ENCODE measurements at places on chromosomes 12 and 14.

- DNase-seq, result no peak
Measured at GRCh38 chr12:82438356-82438755, 80.0 kb downstream of the METTL25 start.

DNA sequence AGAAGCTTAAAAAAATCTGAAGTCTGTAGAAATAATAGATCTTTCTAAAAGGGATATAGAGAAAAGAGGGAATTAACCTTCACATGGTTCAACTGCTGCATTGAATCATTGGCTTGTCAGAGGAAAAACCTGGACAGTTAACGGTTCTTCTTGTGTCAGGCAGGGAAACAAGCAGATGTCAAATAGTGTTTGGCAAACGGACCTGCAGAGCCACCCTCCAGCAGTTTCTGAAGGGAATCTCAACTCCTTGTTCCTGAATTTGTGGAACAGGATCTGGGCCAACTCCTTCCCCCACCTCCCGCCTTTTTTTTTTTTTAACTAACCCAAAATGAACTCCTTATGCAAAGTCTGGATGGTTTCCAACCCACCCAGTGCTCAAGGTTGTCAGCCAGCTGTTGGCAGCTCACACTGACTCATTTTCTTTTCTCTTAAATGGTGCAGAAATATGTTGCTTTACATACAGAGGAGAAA lies 187.3 kb downstream of the CAND1 start:
- no peak for DNase-seq

- no peak for DNase-seq
Measured at GRCh38 chr12:47111392-47111778, 31.6 kb upstream of the AMIGO2 start.

GRCh38 chr14:94476023-94476422 lies at the start of gene SERPINA9:
SERPINA9 (minus strand) TSS chr14:94476197; CDS start chr14:94469840, 6,357 bp downstream.
- no peak for DNase-seq

DNA sequence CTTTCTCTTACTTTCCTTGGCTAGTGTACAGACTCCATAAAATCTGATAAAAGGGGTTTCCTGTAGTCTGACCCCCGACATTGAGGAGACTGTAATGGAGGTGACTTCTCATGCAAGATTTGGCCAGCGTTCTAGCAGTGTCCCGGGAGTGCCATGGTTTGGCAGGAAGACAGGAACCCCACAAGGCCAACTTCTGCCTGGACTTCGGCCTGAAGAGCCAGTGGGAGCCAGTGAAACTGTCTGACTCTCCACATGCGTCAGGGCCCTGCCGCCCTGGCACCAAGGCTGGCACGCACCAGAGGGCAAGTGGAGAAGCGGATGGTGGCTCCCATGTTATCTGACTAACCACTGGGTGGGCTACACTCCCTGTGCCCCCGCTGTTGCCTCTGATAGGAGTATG lies 70.5 kb downstream of the TMEM260 start:
- no peak for DNase-seq

- no peak for DNase-seq
Measured at GRCh38 chr12:25970082-25970481, 11.6 kb downstream of the RASSF8 start.

- peak; percentile 40 for DNase-seq
Measured at GRCh38 chr14:93712079-93712837, 76.0 kb downstream of the PRIMA1 start.

DNA sequence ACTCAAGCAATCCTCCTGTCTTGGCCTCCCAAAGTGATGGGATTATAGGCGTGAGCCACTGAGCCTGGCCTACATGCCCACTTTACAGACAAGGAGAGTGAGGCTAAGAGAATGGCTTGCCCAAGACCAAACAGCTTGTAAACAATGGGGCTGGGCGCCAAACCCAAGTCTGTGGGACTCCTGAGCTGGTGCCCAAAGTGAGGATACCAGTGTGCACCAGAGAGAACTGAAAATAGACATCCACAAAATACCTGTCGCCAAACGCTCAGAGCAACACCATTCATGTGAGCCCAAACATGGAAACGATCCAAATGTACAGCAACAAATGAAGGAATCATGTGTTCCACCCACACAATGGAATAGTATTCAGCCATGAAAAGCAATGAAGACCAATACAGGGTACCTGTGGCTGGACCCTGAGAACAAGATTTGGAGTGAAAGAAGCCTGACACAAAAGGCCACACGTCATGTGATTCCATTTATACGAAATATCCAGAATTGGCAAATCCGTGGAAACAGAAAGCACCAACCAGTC lies 38.2 kb downstream of the CCNK start:
- DNase-seq, result no peak

GRCh38 chr12:67910360-67911274 lies 78.6 kb upstream of the IFNG-AS1 start:
- no peak for DNase-seq

GRCh38 chr12:47249082-47249481 lies 169.3 kb upstream of the AMIGO2 start:
- no peak for DNase-seq

GRCh38 chr14:50667684-50667995 lies 466 bp downstream of the SAV1 start:
- no peak for DNase-seq

- DNase-seq, result no peak
Measured at GRCh38 chr12:48005001-48005749, 899 bp upstream of the COL2A1 start.

GRCh38 chr12:48092611-48093010 lies 13.3 kb downstream of the SENP1 start:
- no peak for DNase-seq

DNA sequence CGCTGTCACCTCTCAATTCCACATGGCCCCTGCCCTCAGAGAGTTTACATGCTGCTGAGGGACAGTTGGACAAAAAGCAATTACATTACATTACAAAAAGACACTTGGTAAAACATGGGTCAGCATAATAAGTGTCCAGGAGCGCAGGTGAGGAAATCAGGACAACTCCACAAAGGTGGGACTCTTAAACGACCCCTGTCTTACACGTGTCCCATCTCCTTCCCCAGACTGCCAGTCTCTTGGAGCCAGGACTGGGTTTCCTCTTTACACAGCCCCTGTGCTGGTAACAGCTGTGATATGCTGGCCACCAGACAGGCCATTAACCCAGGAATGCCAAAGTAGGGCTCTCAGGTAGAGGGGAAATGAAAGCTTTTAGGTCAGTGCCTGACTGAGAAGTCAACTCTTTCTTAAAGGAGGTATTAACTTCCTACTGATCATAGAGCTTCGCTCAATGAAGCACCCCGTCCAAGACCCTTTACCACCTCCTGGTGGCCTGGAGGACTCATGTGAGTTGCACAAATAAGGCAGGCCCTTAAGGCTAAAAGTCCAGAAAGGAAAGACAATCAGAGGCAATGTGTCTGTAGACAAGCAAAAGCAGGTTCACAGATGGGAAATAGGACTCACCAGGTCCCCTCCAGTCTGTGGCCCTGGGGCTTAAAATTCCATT lies 55.5 kb downstream of the ANO2 start:
- DNase-seq, result no peak

DNA sequence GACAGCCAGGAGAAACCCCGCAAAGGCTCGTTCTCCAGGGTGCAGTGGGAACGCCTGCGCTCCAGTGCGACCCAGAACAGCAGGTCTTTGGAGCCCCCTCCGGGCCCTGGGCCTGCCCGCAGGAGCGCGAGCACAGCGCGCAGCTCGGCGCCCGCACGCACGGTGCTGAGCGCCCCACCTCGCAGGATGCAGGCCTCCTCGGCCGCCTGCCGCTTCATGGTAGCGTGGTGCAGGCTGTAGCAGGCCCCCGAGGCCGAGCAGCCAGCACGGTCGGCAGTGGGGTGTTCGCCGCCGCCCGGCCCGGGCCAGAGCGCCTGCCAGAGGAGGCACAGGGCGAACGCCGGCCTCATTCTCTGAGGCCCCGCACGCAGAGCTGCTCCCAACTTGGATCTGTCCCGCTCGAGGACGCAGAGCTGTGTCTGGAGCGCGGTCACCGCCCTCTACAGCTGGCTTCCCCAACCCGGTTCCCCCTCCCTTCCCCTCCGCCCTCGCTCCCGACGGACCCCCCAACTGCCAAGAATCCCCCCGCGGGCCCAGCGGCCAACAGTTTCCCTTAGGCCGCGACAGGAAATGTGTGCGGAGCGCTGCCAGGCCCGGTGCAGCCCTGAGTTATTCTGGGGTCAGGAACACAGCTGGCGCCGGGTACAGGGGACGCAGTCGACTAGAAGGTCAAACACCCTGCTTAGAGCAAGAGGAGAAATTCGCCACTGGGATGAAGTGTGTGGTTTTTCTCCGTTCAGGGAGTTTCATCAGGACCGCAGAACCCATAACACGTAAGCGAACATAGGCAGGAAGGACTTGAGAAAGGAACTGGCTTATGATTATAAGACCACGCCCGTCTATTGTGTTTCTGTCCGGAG lies at the start of gene CLEC14A:
Gene CLEC14A, minus strand, starts transcription at position 421 of the 860 bp plus-strand sequence. Its CDS starts 71 bp downstream, at position 350.
- DNase-seq, result peak; percentile 77

- peak; percentile 21 for DNase-seq
Measured at GRCh38 chr12:21773263-21773741, 1.2 kb downstream of the KCNJ8 start.

- no peak for DNase-seq
Measured at GRCh38 chr14:77565289-77565993, 51.0 kb downstream of the SPTLC2 start.

- DNase-seq, result peak; percentile 77
Measured at GRCh38 chr14:55580470-55581341, 699 bp downstream of the KTN1 start.

DNA sequence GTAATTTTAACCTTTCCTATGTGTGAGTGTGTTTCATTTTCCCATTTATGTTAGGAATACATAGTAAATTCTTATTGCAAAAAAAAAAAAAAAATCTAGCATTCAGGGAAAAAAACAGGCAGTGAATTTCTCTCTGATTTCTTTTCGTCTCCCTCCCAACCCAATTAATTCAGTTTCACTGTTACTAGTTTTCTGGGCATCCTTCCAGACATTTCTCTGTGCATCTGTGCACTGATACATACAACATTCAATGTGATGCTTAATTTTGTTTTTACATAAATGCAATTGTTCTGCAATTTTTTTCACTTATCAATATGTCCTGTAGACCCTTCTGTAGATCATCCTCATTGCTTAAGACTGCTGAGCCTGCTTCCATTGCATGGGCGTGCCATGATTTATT lies 694.3 kb upstream of the TBX3 start:
- DNase-seq, result no peak

- no peak for DNase-seq
Measured at GRCh38 chr14:81198651-81199050, 22.1 kb downstream of the GTF2A1 start.

DNA sequence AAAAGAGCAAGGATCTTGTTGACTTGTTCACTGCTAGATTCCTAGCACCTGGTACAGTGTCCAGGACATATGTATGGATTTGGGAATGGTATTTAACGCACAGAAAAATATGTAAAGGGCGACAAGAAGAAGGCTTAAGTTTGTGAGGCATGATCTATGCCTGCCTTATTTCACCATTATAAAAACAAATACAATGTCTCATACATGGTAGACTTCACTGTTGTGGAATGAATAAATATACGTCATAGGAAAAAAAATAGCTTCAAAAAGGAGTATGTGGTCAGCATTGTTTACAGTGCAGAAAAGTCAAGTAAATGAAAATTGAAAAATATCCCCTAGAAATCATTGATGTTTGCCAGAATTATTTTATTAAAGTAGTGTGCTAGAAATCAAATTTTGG lies 30.0 kb downstream of the HCFC2 start:
- no peak for DNase-seq

DNA sequence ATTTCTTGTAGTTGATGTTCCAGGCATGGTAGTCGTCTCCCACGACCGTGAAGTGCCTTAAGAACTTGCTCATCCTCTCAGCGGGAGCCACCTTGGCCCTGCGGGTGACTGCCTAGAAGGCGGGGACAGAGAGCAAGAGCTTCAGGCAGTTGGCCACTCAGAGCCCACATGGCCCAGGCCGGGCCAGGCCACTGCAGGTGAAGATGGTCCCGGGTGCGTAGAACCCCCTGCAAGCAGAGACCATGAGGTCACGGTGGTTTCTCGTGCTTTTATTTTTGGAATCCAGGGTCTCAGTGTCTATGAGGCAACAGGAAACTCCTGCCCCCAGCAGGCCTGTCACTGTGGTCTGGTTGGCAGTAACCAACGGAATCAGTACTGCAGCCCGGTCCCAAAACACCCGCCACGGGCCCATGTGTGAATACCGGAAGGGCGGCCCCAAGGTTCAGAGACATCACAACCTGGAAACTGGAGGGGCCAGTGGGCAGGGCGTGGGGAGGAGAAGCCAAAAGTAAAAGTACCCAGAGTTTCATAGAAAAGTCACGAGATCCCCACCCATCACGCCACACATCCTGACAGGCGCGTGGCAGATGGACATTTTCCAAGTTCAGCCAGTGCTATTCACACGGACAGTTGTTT lies 27.5 kb downstream of the HVCN1 start:
- DNase-seq, result no peak

GRCh38 chr12:15131431-15131830 lies 89.8 kb downstream of the RERG start:
- DNase-seq, result no peak

- DNase-seq, result no peak
Measured at GRCh38 chr14:41950428-41951151, 343.9 kb downstream of the LRFN5 start.

DNA sequence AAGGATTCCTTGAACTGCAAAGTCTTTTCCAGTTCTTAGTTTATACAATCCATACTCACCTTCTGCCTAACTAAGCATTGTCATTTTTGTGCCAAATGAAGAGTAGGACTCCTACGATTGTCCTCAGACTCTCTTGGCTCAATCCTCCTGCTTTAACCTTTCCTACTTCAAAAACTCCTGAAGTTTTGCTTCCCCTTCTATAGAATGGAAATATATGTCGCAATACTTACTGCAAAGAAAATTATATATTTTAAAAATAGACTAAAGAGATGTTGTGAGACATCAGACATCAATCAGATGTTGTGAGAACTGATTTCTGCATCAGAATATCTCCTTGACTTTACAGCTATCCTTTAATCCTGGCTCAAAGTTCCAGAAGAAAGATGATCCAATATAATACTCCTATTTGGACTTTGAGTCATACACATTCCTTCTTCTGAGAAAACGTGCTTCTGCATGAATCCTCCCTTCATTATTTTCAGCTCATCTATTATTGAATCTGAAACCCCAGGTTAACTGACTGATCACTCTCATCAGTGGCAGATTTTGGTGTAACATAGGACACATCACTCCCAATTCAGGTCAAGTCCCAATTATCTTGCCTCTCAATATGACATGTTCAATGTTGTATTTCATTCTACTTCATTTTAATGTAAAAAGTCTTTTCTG lies 48.8 kb downstream of the A2M start:
- no peak for DNase-seq

DNA sequence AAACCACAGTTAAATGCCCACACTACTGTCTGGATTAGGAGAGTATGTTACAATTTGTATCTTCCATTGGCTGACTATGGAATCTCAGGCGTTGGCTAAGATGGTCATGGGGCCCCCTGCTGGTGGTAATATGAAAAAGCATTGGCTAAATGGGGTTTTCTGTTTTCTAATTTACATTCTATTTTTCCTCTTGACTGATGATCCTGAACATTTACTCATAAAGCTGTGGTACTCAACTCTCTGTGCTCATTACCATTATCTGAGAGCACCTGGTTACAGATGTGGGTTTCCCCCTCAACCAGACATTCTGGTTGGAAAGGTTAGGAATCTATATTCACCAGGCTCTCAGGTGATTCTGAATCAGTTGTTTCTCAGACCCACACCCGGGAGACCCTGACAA lies 64.8 kb downstream of the WSCD2 start:
- DNase-seq, result peak; percentile 56

Measured in H1 (cell line).